ENCODE measurements at places on chromosomes 5 and 9. TPM values are rescaled to one million over a fixed set of nuclear protein-coding genes. Genes with fewer than 3 reads are reported as not detected.

Gene AK1
- 46.5 TPM for total RNA-seq

Gene DAP
- total RNA-seq = 65.8 TPM

Gene C7
- not detected for total RNA-seq

Gene SLC1A3
- total RNA-seq = not detected

Gene FAM153A
- total RNA-seq = 14.2 TPM

Gene RAB14
- total RNA-seq = 64.9 TPM

Gene GPR21
- 0.91 TPM for total RNA-seq

Gene RPP25L
- 19.0 TPM for total RNA-seq

Gene TAF11L6
- total RNA-seq = not detected

Gene IL5
- total RNA-seq = 7.7 TPM

Gene ITGA2
- 6.5 TPM for total RNA-seq

Gene SLC9A3
- total RNA-seq = 1.6 TPM

Gene WNT8A
- total RNA-seq = not detected

Gene C9orf153
- total RNA-seq = 0.25 TPM

Gene LCN1
- total RNA-seq = not detected

Gene SH3TC2
- not detected for total RNA-seq

Gene PDCD1LG2
- 2.5 TPM for total RNA-seq

Gene TPRN
- total RNA-seq = 9.6 TPM

Gene DNAI1
- not detected for total RNA-seq

Gene UAP1L1
- total RNA-seq = 14.8 TPM

Gene GRM6
- not detected for total RNA-seq

Gene DDX4
- total RNA-seq = 0.98 TPM

Gene S1PR3
- 0.82 TPM for total RNA-seq

Gene CCDC192
- not detected for total RNA-seq

Gene IL4
- total RNA-seq = 4.0 TPM

Gene IRX2
- total RNA-seq = not detected

Gene REEP2
- 2.6 TPM for total RNA-seq

Gene EGFL7
- 0.80 TPM for total RNA-seq

Gene PAXX
- 74.5 TPM for total RNA-seq

Gene ADRA1B
- not detected for total RNA-seq

Gene SMIM33
- total RNA-seq = 0.59 TPM

Gene CCNO
- not detected for total RNA-seq

Gene HSPA4
- total RNA-seq = 115 TPM

Gene ZNF454
- total RNA-seq = 0.07 TPM

Gene CDKN2A
- total RNA-seq = 21.2 TPM

Gene CLINT1
- 109 TPM for total RNA-seq

Gene GOLM1
- total RNA-seq = 2.8 TPM

Gene LOX
- not detected for total RNA-seq

Gene FGFR4
- total RNA-seq = 1.5 TPM

Gene RACK1
- 1,850 TPM for total RNA-seq

Gene SLC22A4
- total RNA-seq = 0.30 TPM

Gene STK10
- total RNA-seq = 281 TPM

Gene FOXD4L3
- 0.16 TPM for total RNA-seq

Gene TRIP13
- 35.7 TPM for total RNA-seq

Gene HAVCR2
- 44.5 TPM for total RNA-seq

Gene CKS2
- total RNA-seq = 162 TPM

Gene KIAA1958
- total RNA-seq = 8.0 TPM

Gene ZNF883
- 0.11 TPM for total RNA-seq
